ENCODE measurements at places on chromosomes 12 and 14.

- DNase-seq = no peak
- peak overlapping the region; percentile 56 for H3K27ac ChIP-seq
- no peak overlapping the region for H3K4me3 ChIP-seq
- peaks cover 10% of the 10 kb centered on the region for H3K4me1 ChIP-seq
- H3K36me3 ChIP-seq = peaks cover 47% of the 10 kb centered on the region
- no peaks in the 10 kb centered on the region for H3K27me3 ChIP-seq
Measured at GRCh38 chr14:55626131-55626530, 46.1 kb downstream of the KTN1 start.

GRCh38 chr12:31220061-31220460, 105.9 kb downstream of the SINHCAF start:
- peaks cover 37% of the 10 kb centered on the region for H3K27me3 ChIP-seq
- H3K27ac ChIP-seq = no peak overlapping the region
- DNase-seq = no peak
- no peak overlapping the region for H3K4me3 ChIP-seq
- no peaks in the 10 kb centered on the region for H3K4me1 ChIP-seq

GRCh38 chr12:111645433-111645832, 40.3 kb downstream of the BRAP start:
- no peak overlapping the region for H3K27ac ChIP-seq
- no peak for DNase-seq
- H3K4me3 ChIP-seq = no peak overlapping the region
- H3K36me3 ChIP-seq = peaks cover 23% of the 10 kb centered on the region

DNA sequence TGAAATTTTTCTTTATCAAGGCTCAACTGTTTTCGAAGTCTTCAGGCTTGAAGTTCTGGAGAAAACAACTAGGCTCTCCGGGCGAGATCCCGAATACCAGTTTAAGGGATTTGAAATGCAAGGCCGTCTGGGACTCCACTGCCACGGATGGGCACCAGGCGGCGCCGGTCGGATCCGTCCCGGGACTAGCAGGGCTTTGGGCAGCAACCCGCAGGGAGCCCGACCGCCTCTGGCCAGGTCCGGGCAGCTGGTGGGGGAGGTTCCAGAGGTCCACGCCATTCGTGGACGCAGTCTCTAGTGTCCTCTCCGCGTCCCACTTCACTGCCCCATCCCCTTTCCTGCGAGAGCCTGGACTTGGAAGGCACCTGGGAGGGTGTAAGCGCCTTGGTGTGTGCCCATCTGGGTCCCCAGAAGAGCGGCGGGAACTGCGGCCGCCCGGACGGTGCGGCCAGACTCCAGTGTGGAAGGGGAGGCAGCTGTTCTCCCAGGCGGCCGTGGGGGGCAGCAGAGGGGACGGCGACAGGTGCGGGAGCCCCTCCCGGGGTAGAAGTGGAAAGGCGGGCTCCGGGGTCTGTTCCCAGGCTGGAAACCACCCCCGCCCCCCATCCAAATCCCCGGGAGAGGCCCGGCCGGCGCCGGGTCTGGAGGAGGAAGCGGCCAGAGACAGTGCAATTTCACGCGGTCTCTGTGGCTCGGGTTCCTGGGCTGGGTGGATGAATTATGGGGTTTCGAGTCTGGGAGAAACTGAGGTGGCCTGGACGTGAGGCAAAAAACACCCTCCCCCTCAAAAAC, 838 bp upstream of the ERBB3 start:
- peak overlapping the region; percentile 20 for H3K27ac ChIP-seq
- peak overlapping the region; percentile 81 for H3K4me3 ChIP-seq
- no peaks in the 10 kb centered on the region for H3K36me3 ChIP-seq
- peak; percentile 16 for DNase-seq
- H3K4me1 ChIP-seq = peaks cover 18% of the 10 kb centered on the region

DNA sequence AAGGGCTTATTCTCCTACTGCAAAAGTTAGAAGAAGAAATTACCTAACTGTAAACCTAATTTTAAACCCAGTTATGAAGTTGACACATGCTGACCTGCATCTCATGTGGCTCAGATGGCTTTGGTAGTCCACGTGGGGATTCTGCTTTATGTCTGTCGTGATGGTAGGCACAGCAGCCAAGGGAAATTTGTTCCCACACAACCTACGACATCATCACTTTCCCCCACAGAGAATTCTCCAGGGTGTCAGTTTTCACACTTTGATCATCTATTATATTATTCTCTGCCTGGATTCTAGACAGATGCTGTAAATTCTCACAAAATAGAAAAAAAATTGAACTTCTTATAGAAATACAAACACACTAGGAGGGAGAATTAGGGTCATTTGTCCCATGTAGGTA, 70.6 kb downstream of the PTHLH start:
- H3K27ac ChIP-seq = no peak overlapping the region
- peaks cover 7% of the 10 kb centered on the region for H3K4me1 ChIP-seq
- peaks cover 7% of the 10 kb centered on the region for H3K27me3 ChIP-seq
- no peak for DNase-seq
- H3K36me3 ChIP-seq = no peaks in the 10 kb centered on the region
- no peak overlapping the region for H3K4me3 ChIP-seq

DNA sequence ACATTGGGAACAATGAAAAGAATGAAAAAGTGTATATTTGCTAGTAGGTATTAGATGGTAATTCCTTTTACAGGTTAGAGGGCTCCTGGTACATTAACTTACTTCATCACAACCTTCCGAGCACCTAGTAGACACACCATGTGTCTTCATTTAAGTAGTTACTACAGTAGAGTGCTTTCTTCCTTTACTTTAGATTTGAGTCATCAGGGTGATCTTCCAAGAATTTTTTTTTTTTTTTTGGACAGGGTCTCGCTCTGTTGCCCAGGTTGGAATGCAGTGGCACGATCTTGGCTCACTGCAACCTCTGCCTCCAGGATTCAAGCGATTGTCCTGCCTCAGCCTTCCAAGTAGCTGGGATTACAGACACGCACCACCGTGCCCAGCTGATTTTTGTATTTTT, 79.7 kb upstream of the TRAF3 start:
- no peak overlapping the region for H3K4me3 ChIP-seq
- no peak overlapping the region for H3K27ac ChIP-seq
- DNase-seq = no peak
- no peaks in the 10 kb centered on the region for H3K27me3 ChIP-seq

DNA sequence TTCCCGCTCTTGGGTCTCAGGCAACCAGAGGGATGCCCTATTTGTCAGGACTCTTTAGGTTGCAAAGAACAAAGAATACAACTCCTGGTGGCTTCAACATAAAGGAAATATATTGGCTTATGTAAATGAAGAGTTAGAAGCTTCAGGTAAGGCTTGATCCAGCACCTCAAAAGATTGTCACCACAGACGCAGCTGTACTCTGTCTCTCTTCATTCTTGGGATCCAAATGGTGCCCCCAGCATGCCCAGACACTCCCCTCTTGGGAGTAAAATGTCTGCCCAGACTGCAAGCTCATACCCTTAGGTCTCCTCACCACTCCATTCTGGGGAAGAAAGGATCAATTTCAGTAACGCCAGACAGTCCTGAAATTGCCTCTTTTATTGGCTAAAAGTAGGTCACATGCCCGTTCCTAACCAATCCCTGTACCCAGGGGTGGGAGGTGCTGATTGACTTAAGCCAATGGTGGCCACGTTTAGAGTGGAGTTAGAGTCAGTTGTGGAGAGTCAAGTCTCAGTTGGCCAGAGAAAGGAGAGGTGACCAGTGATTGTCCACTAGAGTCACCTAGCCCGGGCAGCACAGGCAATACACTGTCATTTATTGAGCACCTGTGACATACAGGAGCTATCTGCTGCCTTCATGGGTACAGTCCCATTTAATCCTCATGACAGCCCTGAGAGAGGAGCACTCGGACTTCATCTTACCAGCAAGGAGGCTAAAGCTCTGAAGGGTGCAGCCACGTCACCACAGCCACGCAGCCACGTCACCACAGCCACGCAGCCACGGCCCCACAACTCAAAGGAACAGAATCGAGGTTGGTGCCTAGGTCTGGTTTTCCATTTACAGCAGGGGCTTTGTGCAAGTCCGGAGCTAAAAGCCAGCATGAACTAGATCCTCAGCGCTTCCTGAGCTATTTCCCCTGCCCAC, 19.7 kb upstream of the BEGAIN start:
- H3K4me3 ChIP-seq = no peak overlapping the region
- H3K36me3 ChIP-seq = peaks cover 2% of the 10 kb centered on the region
- H3K27ac ChIP-seq = no peak overlapping the region
- no peak for DNase-seq
- H3K27me3 ChIP-seq = peaks cover 18% of the 10 kb centered on the region
- no peaks in the 10 kb centered on the region for H3K4me1 ChIP-seq

GRCh38 chr14:30853946-30854345, 20.4 kb upstream of the COCH start:
- H3K4me3 ChIP-seq = no peak overlapping the region
- peaks cover 35% of the 10 kb centered on the region for H3K4me1 ChIP-seq
- DNase-seq = no peak

GRCh38 chr14:65255029-65255545, 152.8 kb upstream of the MAX start:
- DNase-seq = no peak
- no peaks in the 10 kb centered on the region for H3K27me3 ChIP-seq
- no peak overlapping the region for H3K27ac ChIP-seq
- no peak overlapping the region for H3K4me3 ChIP-seq

- H3K36me3 ChIP-seq = peaks cover 7% of the 10 kb centered on the region
- H3K27me3 ChIP-seq = no peaks in the 10 kb centered on the region
- peak; percentile 58 for DNase-seq
- peak overlapping the region; percentile 7 for H3K27ac ChIP-seq
Measured at GRCh38 chr12:8996682-8997405, 7.5 kb downstream of the KLRG1 start.

- no peak overlapping the region for H3K27ac ChIP-seq
- DNase-seq = no peak
- H3K4me3 ChIP-seq = no peak overlapping the region
- H3K4me1 ChIP-seq = no peaks in the 10 kb centered on the region
- H3K36me3 ChIP-seq = no peaks in the 10 kb centered on the region
Measured at GRCh38 chr14:24927809-24928208, 122.1 kb downstream of the STXBP6 start.

DNA sequence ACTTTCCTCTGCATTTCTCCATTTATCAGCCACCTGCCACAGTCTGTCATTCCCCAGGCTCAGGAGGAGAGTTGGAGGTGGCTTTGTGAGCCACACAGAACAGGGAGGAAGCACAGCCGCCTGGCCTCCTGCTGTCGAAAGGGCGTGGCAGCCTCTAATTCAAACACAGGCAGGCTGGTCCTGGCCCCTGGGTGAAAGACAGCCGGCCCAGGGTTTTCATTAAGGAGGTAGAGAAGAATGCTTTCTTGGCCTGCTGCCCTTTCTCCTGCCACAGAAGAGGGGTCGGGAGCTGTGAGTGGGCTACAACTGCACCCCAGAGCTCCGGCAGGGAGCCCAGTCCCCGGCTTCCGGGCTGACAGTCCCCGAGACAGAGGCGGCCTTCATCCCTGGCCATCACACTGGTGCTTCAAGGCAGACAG, 108.6 kb upstream of the FZD10 start:
- H3K27ac ChIP-seq = no peak overlapping the region
- no peaks in the 10 kb centered on the region for H3K4me1 ChIP-seq

GRCh38 chr12:57166971-57167371, 19.6 kb upstream of the LRP1-AS start:
- no peak overlapping the region for H3K27ac ChIP-seq
- peaks cover 8% of the 10 kb centered on the region for H3K27me3 ChIP-seq
- no peak for DNase-seq
- H3K4me3 ChIP-seq = no peak overlapping the region

DNA sequence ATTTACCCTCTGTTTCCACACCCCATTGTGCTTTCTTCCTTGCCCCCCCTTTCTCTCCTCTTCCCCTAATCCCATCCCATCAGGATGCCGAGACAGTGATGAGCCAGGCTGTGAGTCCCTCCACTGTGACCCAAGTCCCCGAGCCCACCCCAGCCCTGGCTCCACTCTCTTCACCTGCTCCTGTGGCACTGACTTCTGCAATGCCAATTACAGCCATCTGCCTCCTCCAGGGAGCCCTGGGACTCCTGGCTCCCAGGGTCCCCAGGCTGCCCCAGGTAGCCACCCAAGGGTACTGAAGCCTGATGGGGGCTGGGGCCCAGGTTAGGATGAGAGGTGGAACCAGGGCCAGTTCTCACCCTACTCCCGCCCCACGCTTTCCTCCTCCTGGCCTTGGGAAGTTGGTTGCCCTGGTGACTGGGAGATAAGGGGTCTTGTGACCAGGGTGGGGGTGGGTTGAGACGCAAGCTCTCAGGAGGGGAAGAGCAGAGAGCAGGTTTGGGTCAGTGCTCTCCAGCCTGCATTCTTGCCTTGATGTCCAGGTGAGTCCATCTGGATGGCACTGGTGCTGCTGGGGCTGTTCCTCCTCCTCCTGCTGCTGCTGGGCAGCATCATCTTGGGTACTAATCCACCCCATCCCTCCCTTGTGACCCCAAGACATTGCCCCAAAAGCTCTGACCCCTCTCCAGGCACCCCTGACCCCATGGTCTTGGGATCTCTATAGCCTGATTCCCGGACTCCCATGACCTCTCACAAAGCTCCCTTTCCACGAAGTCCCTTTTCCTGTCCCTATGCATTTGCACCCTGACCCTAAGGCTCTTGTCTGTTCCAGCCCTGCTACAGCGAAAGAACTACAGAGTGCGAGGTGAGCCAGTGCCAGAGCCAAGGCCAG, 1.2 kb downstream of the AMHR2 start:
- peaks cover 10% of the 10 kb centered on the region for H3K4me1 ChIP-seq
- peak overlapping the region; percentile 34 for H3K27ac ChIP-seq
- no peak for DNase-seq
- no peaks in the 10 kb centered on the region for H3K36me3 ChIP-seq
- H3K27me3 ChIP-seq = no peaks in the 10 kb centered on the region

GRCh38 chr14:100442036-100442435, 118.9 kb downstream of the SLC25A47 start:
- peaks cover 20% of the 10 kb centered on the region for H3K4me1 ChIP-seq
- H3K4me3 ChIP-seq = no peak overlapping the region
- H3K27ac ChIP-seq = no peak overlapping the region
- H3K27me3 ChIP-seq = no peaks in the 10 kb centered on the region

DNA sequence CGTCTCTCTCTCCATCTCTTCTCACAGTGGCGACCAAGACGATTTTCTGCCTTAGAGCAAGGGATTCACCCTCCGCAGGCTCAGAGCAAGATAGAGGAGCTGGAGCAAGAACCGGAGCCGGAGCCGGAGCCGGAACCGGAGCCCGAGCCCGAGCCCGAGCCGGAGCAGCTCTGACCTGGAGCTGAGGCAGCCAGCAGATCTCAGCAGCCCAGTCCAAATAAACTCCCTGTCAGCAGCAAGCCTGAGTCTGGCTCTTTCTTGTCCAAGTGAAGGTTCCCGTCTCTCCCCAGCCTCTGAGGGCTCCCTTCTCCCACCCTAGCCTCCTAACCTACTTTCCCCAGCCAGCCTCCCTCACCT, 5.9 kb downstream of the LAG3 start:
- H3K27me3 ChIP-seq = peaks cover 56% of the 10 kb centered on the region
- H3K4me1 ChIP-seq = peaks cover 64% of the 10 kb centered on the region
- peaks cover 2% of the 10 kb centered on the region for H3K36me3 ChIP-seq
- peak overlapping the region; percentile 83 for H3K4me3 ChIP-seq
- DNase-seq = no peak

DNA sequence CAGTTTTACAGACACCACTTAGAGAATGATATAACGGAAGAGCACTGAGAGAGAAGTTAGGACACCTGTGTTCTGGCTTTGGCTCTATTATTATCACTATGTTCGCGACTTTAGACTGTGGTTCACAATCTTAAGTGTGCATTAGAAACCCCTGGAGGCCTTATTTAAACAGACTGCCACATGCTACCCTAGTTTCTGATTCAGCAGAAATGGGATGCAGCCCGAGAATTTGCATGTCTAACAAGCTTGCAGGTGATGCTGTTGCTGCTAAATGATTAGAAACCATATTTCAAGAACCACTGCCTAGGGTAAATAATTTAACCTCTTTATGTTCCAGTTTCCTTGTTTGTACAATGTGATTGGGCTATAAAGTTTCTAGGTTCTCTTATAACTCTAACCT, 3.6 kb upstream of the RAD51AP1 start:
- H3K27me3 ChIP-seq = no peaks in the 10 kb centered on the region
- H3K4me3 ChIP-seq = no peak overlapping the region
- H3K4me1 ChIP-seq = peaks cover 27% of the 10 kb centered on the region
- DNase-seq = no peak
- no peak overlapping the region for H3K27ac ChIP-seq
